Activated gamma-delta T cell treated with Interleukin-2 at 50 U/mL for 16 hours (primary cell): ENCODE measurements at places on chromosomes 3 and 15.

DNA sequence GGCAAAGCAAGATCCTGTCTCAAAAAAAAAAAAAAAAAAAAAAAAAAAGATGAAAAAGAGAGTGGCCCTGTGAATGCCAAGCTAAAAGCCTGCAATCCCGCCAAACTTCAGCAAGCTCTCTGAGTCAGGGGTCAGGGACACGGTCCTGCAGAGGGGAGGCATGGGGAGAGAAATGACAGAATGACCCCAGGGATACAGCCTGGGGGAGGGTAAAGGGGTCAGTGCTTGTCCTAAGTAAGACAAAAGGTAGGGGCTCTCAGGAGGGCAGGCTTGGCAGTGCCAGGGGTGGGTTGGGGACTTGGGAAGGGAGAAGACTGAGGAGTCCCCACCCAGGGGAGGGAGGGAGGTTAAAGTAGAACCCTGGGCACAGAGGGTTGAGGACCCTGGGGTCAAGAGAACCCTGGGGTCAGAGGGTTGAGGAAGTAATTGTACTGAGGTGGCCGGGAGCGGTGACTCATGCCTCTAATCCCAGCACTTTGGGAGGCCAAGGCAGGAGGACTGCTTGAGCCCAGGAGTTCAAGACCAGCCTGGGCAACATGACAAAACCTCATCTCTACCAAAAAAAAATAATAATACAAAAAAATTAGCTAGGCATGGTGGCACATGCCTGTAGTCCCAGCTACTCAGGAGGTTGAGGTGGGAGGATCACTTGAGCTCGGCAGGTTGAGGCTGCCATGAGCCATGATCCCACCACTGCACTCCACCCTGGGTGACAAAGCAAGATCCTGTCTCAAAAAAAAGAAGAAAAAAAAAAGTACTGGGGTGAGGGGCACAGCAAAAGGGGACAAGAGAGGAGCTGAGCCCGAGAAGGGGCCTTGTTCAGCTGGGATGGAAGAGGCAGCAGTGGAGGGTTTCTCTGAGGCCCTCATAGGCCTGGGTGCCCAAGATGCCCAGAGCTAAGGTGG lies 5.2 kb upstream of the SEMA3B start:
- no peak for DNase-seq

DNA sequence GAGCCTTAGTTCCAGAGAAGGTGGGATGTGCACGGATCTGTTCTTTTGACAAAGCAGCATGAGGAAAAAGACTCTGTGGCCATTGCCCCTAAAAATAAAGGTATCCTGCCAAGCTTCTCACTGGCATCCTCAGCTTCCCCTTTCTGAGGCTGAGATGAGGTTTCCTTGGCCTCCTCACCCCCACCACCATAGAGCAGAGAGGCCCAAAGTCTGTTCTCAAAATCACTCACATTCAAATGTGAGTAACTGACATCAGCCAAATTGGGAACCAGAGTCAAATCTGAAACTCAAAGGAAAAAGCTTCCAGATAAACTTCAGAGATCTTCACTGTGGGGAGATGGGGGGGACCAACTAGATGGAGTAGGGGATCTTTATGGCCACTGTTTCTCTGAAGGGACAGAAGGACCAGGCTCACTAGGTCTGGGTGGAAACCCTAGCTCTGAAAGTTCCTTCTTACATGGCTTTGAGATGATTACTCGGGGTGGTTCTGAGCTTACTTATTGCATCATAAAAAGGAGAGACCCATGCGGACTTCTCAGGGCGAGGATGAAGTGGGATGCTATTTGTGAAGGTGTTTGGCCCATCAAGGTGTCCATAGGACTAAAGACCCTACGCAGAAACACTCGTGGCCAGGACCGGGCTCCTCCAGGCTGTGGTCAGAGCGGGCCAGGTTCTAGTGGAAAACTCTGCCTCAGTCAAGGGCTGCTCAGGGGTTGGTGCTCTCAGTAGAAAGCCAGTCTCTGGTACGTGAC lies 61.5 kb upstream of the MEF2A start:
- no peak for DNase-seq

DNA sequence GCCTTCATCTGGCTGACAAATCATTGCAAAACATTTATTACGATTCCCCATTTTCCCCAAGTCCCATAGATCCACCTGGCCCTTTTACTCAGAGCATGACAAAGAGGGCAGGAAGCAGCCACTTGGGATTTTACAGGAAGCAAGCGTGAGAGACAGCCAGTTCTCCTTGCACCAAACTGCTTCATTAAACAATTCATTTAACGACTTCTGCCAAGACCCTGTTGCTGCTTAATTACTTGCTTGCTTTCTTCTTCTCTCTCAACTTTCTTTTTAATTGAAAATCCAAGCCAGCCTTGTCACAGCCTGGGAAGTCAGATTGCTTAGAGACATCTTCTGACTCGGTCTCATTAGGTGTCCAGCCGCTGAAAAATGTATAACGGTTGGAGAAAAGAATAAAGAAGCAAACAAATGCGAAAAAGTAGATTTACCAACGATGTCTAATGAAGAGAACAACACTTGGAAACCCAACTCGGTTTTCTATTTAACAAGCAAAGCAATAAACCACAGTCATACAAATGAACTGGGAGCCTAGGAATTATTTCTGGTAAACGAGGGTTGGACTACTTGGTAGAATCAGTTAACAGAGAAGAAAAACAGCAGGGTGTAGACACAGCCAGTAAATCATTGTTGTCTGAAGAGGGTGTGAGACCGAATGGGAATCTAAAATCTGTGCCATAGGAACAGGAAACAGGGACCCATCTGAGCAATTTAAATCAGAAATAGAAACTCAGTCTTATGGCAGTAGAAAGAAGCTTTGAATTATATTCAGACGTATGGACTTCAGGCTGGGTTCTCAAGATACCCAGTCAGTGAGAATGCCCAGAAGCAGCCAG lies 298.3 kb downstream of the LRRC3B start:
- no peak for DNase-seq

DNA sequence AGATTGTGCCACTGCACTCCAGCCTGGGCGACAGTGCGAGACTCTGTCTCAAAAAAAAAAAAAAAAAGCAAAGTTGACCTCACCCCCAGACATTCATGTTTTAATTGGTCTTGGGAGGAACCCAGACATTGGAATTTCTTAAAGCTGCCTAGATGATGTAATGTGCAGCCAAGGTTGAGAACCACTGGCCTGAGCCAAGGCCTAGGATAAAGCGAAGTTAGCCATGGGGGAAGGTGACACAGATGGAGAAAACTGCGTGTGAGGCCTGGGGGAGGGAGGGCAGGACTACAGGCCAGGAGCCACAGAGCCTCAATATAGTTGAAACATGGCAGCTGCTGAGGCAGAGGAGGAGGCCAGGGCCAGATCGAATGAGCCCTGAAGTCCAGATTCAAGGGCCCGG lies 21.0 kb downstream of the GLB1 start:
- no peak for DNase-seq
